Fibroblast of mammary gland (primary cell): ENCODE measurements at places on chromosomes 3 and 15.

GRCh38 chr3:48500656-48501055 lies 3.3 kb downstream of the SHISA5 start:
- no peak for DNase-seq

DNA sequence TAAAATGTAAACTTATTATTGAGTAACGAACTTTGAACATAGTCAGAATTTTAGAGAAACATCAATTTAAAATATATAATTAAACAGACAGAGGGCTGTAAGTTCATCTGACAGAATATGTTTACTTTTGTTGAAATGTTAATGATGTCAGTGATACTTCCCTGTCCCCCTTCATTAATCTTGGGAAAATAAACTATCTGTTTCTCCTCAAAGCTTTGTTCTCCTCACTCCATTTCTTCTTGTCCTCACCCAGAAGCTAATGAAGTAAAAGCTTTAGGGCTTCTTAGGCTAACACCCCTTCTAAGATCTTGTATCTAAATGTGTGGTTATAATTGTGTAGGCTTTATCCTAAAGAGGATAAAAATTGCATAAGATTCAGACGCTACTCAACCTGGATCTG lies 1031.8 kb downstream of the FHIT start:
- DNase-seq = no peak

GRCh38 chr3:84440291-84440690 lies 518.5 kb upstream of the CADM2 start:
- DNase-seq = no peak

DNA sequence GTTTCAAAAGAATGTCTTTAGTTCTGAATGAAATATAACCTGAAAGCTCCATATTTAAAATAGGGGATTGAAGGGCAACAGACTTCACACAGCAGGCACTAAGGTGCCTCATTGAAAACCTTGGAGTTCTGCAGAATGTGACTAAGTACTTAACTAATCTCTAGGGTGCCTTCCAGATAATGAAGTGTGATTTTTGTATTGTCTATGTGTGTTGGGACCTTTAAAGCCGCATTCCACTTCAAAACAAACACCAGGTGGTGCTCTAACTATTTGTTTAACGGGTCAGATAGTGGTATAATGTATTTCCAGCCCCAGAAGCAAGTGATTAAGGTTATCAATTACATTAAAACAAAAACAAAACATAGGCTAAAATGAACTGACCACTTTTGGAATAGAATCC lies 28.0 kb downstream of the TFG start:
- DNase-seq = peak; percentile 46

- DNase-seq = no peak
Measured at GRCh38 chr3:71360764-71361163, 222.8 kb downstream of the FOXP1 start.

GRCh38 chr3:141979050-141979671 lies 102.7 kb downstream of the ATP1B3 start:
- DNase-seq = peak; percentile 83

DNA sequence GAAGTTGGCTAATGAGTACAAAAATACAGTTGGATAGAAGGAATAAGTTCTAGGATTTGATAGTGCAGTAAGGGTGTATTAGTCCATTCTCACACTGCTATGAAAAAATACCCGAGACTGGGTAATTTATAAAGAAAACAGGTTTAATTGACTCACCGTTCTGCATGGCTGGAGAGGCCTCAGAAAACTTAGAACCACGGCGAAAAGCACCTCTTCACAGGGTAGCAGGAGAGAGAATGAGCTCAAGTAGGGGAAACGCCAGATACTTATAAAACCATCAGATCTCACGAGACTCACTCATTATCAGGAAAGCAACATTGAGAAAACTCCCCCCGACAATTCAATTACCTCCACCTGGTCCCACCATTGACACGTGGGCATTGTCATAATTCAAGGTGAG lies 483.3 kb downstream of the TUSC7 start:
- DNase-seq = no peak

GRCh38 chr3:133572158-133573053 lies 1.1 kb upstream of the CDV3 start:
- DNase-seq = peak; percentile 66

- DNase-seq = no peak
Measured at GRCh38 chr15:26148156-26148860, 285.2 kb upstream of the ATP10A start.

DNA sequence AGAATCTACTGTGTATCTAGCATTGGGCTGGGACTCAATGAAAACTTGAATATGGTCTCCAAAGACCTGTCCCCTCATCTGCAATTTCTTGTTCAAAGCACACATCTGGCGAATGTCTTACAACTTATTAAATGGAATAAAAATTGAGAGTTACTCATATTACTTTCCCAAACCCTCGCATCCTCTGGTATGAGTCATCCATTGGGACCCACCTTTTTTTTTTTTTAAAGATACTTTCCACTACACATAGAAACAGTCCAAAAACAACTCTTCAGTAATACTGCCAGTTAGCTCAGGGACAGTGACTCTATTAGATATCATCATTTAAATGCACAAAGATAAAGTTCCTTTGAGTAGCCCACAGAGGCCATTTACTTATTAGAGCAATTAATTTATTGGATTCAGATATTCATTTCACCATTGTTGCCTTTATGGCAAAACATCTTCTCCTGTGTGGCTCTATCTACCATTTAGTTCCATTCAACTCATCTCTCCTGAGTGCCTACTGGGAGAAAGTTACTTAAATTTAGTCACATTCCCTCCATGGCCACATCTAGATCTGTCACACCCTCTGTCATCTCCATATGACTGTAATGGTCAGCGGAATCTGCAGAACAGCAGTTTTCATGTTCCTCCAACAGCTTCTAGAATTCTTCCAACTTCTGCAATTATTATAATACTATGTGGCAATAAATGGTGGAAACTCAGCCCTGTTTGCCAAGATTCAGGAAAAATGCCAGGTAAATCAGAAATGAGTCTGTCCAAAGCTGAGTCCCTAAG lies 77.9 kb upstream of the ARHGEF3 start:
- DNase-seq = peak; percentile 82

- no peak for DNase-seq
Measured at GRCh38 chr15:98080791-98081190, 120.3 kb downstream of the ARRDC4 start.

DNA sequence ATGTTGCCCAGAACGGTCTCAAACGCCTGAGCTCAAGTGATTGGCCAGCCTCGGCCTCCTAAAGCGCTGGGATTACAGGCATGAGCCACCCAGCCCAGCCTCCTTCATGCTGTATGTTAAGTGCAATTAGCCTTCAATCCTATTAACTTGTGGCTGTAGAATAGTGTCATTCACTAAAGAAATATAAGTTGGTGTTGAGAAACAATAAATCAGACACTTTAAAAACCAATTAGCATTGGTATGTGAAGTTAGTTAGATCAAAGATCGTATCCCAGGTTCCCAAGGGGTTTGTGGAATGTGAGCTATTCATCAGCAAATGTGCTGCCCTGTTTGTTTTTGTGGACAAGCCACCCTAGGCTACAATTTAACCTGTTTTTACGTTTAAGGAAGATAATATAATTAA lies 11.0 kb upstream of the PIK3CB start:
- DNase-seq = no peak

- no peak for DNase-seq
Measured at GRCh38 chr3:38984110-38984509, 67.6 kb downstream of the SCN11A start.

GRCh38 chr3:158748237-158748828 lies 16.1 kb upstream of the RARRES1 start:
- DNase-seq = peak; percentile 40

- DNase-seq = no peak
Measured at GRCh38 chr3:106208251-106208650, 339.4 kb upstream of the CBLB start.

- DNase-seq = peak; percentile 31
Measured at GRCh38 chr3:177764377-177764912, 567.2 kb upstream of the TBL1XR1 start.

DNA sequence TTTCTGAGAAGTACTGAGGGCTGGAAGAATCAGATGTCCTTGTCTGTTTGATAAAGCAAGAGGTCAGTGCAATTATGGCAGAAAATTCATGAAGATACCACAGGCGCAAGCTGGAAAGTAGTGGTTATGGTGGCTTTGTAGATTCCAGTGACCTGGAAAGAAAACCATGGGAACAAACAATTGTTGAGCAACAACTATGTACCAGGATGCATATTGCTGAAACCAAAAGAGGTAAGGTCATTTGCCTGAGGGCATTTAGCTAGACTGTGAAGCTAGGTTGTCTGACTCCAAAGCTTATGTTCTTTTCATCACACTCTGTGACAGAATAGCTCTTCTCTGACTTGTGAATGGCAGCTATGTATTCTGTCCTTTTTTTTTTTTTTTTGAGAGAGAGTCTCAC lies 74.0 kb downstream of the B3GALNT1 start:
- DNase-seq = no peak
